ENCODE measurements at places on chromosomes 3 and 15.

DNA sequence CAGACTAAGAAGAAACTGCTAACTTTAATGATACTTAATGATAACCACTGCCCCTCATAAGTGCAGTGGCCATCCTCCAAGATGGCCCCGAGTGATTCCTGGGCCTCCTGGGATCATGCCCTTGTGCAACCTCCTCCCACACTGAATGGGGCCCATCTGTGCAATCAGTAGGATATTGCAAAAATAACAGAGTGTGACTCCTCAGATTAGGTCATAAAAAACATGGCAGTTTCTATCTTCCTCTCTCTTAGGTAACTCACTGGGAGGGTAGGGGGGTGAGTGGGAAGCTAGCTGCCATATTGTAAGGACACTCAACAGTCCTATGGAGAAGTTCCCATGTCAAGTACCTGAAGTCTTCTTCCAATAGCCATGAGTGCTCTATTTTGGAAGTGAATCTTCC is 173.0 kb downstream of the SHQ1 start:
- DNase-seq = no peak

- DNase-seq = peak; percentile 59
These were observed 27.8 kb upstream of the AP4E1 start for GRCh38 chr15:50880651-50881114.

GRCh38 chr15:25946241-25946805 is 83.2 kb upstream of the ATP10A start:
- no peak for DNase-seq

- no peak for DNase-seq
These were observed 9.9 kb upstream of the ALPK3 start for GRCh38 chr15:84807228-84807627.

DNA sequence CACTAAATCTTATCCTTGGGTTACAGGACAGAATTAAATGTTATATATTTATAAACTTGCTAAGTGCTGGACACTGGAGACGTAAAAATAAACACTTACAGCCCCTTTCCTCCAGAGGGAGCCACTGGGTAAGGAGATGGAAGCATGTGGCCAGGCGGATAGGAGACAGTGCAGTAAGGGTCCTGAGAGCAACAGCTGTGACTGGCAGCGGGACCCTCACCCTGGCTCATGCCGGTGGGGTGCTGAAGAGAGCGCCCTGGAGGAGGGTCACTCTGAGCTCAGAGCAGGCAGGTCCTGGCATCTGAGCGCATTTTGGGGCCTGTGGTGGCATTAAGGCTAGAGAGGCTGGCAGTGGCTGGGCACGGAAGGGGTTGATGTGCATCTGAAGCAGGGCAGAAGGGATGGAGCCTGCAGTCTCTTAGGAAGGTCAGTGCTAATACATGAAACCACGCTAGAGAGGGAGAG is 16.0 kb downstream of the SEC61A1 start:
- DNase-seq = peak; percentile 55

DNA sequence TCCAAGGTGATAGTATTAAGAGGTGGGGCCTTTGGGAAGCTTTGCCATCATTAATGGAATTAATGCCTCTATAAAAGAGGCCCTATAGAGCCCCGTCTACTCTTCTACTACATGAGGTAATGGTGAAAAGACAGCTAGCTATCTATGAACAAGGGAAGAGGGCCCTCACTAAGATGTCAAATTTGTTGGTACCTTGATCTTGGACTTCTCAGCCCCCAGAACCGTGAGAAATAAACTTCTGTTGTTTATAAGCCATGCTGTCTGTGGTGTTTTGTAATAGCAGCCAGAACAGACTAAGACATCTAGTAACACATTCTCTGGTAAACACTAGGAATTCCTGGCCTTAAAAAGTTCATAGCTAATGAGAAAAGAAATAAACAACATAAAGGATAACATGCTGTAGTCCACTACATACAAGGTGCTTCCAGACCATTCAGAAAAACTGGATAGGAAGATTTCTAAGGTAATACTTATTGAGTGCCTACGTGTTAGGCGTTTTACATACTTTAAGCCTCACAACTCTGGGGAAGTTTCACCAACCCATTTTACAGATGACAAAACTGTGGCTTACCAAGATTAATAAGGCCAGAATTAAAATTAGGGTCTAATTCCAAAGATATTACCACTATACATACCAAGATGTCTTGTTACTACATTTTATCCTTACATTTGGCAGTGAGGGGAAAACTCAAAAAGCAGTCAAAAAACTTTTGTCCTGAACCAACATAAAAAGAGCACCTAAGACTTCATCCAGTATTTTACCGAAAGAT is 3.2 kb downstream of the UBE3A start:
- DNase-seq = no peak

DNA sequence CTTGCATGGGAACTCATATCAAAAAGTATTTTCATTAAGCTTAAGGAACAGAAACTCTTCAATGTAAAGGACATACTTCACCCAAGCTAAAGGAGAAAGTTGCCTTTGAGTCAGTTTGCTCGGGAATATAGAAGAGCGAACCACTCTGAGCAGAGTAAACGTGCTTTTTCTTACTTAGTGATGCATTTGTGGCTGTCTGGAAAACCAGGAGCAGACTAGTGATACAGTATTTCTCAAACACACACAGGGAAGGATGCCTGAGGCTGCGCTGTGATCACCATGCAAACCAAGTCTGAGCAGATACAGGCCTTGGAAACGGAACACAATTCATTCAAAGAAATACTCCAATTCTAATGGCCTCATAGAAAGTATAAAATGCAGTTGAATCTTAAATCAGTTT is 121.0 kb upstream of the CDIN1 start:
- DNase-seq = peak; percentile 30

DNA sequence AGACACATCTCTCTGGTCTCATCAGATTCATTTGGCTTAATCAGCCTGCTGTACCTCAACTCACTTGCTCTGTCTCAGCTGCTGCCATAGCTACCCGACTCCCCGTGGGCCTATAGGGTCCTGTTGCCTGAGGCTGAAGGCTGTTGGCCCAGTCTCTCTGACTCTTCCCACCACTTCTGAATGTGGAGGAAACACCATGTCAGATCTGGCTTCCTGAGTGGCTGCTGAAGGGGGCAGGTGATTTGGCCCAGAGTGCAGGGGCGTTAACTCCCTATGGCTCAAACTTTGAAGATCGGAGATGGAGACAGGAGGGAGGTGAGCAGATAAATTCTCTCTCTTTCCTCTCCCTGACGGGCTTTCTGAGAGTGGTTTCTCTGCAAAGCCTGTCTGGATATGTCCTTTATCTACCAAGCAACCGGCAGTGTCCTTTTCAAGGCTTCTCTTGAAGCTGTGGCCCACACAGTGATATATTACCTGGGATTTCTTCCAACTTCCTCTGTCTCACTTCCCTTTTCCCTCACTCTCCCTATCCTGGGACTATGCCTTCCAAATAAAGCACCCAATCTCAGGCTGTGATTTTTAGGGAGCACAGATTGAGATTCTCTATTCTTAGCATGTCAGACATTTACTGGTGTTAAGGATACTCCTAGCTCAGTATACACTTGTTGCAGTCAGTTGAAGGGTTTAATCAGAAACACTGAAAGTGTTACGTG is 334.9 kb upstream of the TBC1D5 start:
- no peak for DNase-seq

GRCh38 chr3:62277986-62278385 is 95.4 kb downstream of the FEZF2 start:
- no peak for DNase-seq

- no peak for DNase-seq
These were observed 66.4 kb downstream of the OXNAD1 start for GRCh38 chr3:16331319-16331883.

DNA sequence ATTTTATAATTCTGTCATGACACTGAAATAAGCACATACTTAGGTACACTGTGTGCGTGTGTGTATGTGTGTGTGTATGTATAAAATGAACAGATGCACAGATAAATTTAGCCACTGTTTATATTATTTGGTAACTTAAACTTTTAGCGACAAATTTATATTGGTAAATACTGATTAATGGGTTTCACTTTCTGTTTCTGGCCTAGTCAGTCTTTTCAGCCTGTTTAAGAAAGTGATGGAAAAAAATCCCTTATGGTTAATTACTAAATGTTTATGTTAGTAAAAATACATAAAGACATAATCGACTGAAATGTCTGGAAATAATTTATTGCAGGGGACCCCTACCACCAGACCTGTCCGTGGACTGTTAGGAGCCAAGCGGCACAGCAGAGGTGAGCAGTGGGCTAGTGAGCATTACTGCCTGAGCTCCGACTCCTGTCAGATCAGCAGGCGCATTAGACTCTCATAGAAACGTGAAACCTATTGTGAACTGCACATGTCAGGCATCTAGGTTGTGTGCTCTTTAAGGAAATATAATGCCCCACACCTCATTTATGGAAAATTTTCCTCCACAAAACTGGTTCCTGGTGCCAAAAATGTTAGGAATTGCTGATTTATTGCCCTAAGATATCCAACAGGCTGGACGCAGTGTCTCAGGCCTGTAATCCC is 717.4 kb downstream of the SI start:
- DNase-seq = no peak

DNA sequence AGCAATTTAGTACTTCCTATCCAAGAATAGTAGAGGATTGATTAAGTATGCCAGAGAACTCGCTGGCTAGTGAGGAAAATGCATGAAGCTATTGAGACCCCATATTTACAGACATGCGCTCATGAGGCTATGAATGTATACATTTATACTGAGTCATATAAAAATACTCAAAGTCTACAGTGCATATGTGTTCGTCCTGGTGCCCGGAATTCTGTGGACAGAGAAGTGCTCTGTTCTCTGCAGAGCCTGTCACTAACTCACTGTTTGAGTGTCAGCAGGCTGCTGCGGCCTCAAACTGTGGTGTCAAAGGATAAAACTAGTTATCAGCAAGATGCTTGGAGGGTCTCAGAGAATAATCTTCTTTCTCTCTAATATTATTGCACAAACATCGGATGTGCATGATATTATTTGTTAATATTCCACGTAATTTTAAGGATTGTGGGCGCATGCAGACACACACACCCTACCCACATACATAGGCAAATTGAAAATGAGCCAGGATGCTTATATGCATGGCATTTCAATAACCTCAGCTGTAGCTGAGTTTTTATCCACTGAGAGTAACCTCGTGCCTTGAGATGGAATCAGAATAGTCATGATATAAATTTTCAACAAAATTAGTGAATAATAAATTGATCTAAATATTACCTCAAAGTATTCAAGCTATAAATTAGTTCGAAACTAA is 50.0 kb upstream of the TSC22D2 start:
- DNase-seq = no peak

DNA sequence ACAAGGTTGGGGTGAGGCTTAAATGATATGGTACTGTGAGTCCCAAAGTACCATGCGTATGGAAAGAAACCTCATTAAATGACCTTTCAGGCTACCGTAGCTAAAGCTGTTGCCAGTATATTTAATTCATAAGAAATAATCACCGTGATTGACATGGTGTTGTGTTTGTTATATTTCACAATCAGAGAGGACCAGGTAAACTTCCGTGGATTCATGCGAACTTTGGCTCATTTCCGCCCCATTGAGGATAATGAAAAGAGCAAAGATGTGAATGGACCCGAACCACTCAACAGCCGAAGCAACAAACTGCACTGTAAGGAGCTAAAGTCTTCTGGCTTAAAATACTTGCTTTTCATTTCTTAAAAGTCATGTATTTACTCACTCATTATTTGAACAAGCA is 31.5 kb downstream of the CHP1 start:
- no peak for DNase-seq

DNA sequence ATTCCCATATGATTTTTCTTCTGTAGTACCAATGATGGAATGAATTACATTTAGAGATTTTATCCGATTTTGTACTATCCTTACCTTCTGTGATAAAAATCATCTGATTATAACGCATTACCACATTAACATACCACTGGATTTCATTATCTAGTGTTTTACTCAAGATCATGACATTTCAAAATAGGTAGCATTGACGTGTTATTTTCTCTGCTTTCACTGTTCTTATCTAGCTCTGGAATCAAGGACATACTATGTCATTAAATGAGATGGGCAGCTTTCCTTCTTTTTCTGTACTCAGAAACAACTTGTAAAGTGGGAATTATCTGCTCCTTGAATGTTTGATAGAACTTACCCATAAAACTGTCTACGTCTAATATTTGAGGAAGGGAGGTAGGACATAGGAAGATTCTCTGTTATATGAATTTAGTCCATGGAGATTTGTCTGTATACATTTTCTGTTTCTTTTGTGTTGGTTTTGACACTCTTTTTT is 183.7 kb upstream of the NR2E3 start:
- DNase-seq = no peak

- peak; percentile 31 for DNase-seq
These were observed 308.8 kb upstream of the NR2E3 start for GRCh38 chr15:71501344-71502076.

GRCh38 chr15:90405055-90405607 is 17.1 kb downstream of the IQGAP1 start:
- DNase-seq = no peak

GRCh38 chr3:50571486-50571885 is 2.2 kb downstream of the HEMK1 start:
- DNase-seq = no peak

- no peak for DNase-seq
These were observed 34.9 kb downstream of the VIPR1 start for GRCh38 chr3:42537350-42537749.

- DNase-seq = peak; percentile 64
These were observed 8.8 kb downstream of the DLL4 start for GRCh38 chr15:40937762-40938535.

All from epithelial cell of esophagus (primary cell).